ENCODE measurements at places on chromosomes 4 and X.

DNA sequence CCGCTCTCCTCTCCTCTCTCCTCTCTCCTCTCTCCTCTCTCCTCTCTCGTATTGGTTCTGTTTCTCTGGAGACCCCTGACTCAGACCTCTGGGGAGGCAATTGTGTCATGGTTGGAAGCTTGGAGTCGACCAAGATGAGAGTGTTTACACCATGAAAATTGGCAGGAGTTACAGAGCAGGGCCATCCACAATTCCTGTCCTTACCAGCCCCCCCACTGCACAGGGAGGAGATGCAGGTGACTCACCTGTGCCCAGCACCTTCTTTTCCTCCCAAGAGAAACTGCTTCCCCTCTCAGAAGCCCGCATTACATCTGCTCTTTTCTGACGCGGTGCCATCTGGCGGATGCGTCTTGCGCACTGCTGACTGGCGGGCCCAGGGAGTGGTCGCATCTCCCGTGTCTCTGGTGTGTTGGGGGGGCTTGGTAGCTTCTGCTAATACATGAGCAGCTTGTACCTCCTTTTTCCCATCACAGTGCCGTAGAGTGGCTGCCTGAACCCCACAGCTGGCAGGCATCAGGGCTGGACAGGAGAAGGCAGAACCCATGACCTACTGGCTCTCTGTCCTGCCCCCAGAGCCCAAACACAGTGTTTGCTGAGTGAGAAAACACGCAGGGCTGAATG, 31.4 kb upstream of the GPR78 start:
- DNase-seq = no peak

DNA sequence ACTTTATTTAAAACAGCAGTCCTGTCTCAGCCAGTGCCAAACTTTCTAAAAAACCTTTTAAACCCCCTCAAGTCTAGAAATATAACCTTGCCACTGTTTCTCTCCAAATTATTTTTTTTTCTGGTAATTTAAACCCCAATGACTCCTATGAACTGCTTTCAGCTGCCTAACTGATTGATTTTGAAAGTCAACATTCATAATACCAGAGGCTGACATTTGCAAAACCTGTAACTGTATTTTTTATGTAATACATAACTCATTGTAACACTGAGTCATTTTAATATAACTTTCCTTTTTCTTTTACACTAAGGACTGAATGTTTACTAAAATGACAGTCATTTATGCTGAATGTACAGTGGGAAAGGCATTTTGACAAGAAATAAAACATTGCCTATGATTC, 19.1 kb upstream of the EGFL6 start:
- DNase-seq = no peak

DNA sequence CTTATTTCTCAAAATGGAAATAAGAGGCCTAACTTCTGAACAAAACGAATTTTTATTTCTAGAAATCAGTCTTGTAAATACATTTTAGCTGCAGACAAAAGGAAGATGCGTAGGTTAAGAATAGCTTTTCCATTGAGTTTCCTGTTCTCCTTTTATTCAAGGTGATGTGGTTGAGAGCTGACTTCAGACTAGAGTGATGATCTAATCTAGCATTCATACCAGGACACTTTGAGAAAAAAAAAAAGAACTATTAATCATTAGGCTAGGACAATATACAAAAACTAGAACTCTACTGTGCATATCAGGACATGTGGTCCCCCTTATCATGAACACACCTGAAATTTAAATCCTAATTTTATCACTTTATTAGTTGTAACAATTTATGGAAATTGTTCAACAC, 884.5 kb upstream of the EPHA5 start:
- DNase-seq = no peak

DNA sequence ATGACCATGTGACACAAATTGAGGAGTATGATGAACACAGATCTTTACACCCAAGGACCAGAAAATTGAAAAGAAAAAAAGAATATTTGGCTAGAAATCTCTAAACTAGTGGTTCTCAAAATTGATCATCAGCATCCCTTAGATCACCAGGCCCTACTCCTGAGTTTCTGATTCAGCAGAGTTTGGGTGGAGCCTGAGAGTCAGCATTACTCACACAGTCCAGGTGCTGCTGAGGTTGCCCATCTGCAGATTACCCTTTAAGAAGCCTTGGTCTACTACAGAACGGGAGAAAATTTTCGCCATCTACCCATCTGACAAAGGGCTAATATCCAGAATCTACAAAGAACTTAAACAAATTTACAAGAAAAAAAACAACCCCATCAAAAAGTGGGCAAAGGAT, 182.8 kb downstream of the MOSPD2 start:
- no peak for DNase-seq

DNA sequence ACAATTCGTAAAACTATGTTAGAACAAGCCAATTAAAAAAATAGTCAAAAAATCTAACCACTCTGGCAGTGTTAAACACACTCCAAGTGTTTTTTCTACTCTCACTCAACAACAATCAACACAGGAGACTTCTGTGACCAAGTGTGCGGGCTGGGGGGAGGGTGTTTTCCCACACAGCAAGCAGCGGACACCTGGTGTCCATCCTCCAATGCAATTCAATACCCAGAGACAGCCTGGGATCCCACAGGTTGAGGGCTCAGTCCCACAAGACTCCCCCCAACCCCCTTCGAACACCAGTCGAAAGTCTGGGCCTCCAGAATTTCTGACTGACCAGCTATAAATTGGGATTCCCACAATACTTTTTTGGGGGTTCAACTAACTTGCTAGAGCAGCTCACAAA, 8.3 kb upstream of the PIM2 start:
- DNase-seq = no peak

DNA sequence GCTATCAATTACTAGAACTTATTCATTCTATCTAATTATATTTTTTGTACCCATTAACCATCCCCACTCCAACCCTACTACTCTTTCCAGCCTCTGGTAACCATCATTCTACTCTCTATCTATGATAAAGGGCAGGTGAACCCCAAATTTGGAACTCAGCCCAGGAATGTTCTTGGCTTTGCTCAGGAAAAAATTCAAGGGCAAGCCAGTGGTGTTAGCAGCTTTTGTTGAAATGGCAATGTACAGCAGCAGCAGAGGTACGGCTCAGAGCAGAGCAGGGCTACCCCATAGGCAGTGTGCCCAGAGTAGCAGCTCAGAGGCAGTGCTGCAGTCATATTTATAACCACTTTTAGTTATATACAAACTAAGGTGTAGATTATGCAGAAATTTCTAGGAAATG, 138.2 kb downstream of the RNF150 start:
- DNase-seq = no peak

DNA sequence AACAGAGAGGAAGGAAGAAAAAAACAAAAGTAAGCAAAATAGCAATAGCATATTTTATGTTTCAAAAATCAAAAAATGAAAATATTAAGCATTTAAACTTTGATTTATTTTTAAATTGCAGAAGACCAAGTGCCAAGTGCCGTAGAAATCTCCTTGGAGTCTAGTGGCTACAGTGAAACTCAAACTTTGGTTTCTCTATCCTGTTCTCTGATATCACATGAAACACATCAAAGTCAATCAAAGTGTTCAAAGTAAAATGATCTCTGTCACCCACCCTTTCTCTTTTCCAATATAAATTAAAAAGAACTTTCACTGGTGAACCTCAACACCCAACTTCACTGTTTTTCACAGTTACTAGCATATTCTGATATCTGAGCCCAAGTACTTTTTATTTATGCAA, 81.1 kb downstream of the HADH start:
- no peak for DNase-seq

DNA sequence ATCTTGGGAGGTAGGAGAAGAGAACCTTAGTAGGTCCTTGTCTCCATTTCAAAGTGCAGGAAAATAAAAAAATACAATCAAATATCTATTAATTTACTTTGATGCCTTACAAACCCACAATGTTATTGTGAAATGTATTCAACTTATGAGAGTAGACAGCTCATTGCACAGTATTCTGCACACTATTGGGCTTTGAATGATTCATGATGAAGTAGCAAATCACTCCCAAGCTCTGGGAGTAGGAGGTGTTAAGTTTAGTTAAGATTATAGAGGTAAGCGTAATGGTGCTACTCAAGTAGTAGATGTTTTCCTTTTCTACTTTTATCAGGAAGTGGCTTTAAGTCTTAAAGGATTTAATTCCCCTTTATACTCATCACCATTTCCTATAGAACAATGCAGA, 32.8 kb upstream of the TMPRSS11A start:
- DNase-seq = no peak

DNA sequence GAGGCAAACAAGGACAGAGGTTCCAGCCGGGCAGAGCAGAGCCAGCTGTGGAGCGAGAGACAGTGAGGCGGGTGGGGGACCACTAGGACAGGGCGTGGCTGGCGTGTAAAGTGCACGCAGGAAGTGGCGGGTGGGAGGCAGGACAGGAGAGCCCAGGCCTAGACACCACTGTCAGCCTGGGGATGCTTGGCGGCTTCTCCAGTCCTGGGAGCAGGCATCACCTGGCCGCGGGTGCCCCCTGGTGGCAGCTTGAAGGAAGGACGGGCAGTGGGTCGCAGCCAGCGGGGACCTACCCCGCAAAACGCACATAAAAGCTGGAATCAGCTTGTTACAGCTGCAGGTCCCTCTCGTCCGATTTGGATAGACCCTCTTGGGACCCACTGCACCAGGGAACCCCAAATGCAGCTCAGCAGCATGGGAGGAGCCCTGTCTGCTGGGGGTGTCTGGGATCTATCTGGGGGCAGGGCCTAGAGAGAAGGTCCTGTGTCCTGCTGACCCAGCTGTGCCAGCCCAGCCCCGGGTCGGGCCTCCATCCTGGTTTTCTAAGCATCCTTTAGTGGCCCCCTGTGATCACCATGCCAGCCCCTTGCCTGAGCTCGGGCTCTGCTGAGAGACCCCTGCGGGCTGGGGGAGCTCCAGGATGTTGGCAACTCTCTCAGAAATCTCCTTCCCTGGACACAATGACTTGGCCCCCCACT, 57.7 kb downstream of the WFS1 start:
- DNase-seq = peak; percentile 87

DNA sequence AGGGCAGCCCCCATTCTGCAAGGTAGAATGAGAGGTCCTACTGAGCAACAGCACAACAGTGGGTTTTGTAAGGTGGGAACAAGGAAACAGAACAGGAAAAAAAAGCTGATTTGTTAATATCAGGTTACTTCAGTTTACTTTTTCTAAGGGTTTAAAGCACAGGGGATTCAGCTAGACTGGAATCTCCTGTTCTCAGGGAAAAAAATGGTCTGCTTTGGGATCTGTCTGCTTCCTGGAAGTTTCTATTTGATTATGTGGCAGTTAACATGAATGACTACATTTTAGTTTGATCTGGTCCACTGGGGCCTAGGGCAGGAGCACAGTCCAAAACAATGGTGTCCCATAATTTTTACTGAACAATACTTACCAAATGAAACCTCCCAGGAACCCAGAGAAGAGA, 104.6 kb downstream of the FBXW7 start:
- DNase-seq = no peak

GRCh38 chrX:16433021-16433420, 216.9 kb upstream of the S100G start:
- DNase-seq = no peak

- no peak for DNase-seq
These were observed 6.4 kb upstream of the COMMD8 start for GRCh38 chr4:47469951-47470350.

DNA sequence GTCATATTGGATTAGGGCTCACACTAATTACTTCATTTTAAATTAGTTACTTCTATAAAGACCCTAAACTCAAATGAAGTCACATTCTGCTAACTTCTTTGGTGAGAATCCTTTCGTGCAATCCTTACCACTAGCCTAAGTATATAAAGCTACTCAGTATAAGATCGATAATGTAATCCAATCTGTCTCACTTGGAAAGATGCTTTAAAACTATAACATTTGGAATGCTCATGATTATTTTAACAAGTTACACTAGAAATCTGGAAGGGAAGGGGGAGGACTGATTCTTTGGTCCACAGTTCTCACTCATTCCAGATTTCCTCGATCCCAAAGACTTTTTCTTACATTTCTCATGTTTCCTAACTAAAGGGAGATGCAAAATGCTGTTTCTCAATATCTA, 336.4 kb upstream of the SLIT2 start:
- DNase-seq = no peak

- DNase-seq = no peak
These were observed 480.5 kb upstream of the FSTL5 start for GRCh38 chr4:162644346-162644745.

GRCh38 chr4:145937971-145938611, 532 bp downstream of the ZNF827 start:
- DNase-seq = no peak

DNA sequence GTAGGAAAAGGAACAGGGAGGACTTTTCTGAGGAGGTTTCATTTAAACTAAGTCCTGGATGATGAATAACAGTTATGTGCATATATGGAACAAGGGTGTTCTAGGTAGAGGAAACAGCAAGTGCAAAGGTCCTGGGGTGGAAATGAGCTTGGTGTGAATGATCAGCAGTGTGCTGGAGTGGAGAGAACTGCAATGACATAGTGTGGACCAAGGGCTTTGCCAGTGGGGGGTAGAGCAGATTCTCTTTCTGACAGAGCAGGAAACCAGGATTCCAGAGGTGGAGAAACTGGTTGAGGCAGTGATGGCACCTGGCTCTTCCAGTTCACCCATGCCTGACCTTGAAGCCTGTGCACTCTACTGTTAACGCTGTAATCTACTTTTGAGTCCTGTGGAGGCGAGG, 1.7 kb downstream of the PPP1R3F start:
- no peak for DNase-seq

DNA sequence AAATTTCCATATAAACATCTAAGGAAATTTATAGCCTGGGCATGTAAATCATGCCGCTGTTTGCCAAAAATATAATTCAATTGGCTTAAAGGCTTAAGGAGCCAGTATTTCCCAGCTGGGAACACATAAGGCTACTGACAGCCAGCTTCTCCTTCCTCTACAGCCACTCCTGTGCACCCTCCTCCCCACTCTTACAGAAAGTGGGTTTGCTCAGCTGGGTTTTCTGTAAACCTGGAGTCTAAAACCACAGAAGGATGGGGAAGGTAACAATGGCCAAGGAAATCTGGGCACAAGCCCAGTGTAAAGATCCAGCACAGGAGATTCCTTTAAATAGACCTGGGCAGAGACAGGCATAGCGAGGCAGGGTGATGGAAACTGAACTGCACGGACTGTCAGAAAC, 18.5 kb downstream of the ACSL1 start:
- DNase-seq = no peak

DNA sequence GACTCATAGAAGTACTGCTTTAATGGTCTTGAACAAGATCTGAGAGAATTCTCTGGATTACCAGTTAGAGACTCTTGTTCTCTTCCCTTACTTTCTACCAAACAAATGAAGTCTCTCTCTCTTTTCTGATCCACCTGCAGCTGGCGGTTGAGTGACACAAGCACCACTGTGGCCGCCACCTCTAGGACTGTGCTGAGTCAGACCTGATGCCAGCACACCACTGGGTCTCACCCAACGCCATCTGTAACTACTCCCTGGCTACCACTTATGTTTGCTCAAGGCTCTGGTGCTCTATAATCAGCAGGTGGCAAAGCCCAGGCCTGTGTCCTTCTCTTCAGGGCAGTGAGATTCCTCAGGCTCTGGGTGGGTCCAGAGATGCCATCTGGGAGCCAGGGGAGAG, 1173.5 kb downstream of the RPA4 start:
- no peak for DNase-seq

Data from GM12891 (cell line).